ENCODE measurements at places on chromosomes 11 and 22.

- DNase-seq, result no peak
Observed at GRCh38 chr11:10864688-10865087, 6.8 kb upstream of the ZBED5 start.

GRCh38 chr11:1835671-1836010 lies 851 bp downstream of the SYT8 start:
- DNase-seq, result no peak

- DNase-seq, result peak; percentile 54
Observed at GRCh38 chr22:44261861-44262595, 50.7 kb downstream of the SHISAL1 start.

DNA sequence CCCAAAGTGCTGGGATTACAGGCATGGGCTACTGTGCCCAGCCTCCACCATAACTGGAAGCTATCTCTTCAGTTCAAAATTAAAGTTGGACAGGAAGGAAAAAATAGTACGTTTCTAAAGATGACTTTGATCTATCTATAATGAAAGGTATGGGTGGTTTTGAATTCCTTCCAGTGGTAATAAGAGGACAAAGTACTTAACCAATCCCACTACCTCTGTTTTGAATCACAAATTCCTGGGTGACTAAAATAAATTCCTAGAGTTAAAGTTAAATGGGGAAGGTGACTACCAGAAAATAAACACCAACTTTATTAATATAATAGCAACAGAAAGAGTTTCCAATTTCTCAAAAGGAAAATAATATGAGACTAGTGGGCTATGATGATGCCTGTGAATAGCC lies 9.1 kb downstream of the PHF5A start:
- no peak for DNase-seq

- no peak for DNase-seq
Observed at GRCh38 chr22:43227239-43227630, 40.3 kb upstream of the TTLL12 start.

DNA sequence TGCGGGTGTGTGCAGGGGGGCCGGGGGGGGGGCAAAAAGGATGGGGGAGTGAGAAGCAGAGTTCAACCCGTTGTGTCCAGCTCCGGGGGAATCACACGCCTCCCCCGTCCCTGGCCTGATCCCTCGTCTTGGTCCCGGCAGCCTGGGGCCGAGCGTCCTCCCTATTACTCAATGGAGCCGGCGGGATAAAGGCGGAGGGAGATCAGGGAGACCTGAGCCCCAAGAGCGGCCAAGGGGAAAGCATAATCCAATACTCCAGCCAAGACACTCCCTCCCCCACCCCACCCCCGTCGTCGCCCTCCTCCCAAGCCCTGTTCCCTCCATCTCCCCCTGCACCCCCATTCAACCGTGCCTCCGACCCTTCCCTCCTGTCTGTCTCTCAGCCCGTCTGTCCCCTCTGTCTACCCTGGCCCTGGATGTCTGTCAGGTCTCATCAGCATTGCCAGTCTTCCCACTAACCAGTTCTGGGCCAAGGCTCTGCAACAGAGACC lies 2.6 kb downstream of the PHOX2A start:
- DNase-seq, result no peak

DNA sequence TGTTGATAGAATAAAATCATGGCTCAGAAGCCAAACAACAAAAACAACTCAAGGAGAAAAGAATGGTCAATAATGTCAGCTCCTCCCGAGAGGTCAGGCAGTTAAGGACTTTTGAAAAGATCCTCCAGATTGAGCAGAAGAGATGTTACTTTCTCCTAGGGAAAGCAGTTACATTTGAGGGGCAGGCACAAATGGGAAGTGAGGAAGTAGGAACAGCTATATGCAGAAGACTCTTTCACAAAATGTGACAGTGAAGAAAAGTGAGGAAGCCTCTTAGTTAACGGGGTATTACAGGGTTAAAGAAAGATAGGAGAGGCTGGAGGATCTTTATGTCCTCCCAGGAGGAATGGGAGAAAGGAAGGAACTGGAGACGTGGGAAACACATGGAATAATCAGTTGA lies 3.4 kb downstream of the DCHS1 start:
- DNase-seq, result no peak

DNA sequence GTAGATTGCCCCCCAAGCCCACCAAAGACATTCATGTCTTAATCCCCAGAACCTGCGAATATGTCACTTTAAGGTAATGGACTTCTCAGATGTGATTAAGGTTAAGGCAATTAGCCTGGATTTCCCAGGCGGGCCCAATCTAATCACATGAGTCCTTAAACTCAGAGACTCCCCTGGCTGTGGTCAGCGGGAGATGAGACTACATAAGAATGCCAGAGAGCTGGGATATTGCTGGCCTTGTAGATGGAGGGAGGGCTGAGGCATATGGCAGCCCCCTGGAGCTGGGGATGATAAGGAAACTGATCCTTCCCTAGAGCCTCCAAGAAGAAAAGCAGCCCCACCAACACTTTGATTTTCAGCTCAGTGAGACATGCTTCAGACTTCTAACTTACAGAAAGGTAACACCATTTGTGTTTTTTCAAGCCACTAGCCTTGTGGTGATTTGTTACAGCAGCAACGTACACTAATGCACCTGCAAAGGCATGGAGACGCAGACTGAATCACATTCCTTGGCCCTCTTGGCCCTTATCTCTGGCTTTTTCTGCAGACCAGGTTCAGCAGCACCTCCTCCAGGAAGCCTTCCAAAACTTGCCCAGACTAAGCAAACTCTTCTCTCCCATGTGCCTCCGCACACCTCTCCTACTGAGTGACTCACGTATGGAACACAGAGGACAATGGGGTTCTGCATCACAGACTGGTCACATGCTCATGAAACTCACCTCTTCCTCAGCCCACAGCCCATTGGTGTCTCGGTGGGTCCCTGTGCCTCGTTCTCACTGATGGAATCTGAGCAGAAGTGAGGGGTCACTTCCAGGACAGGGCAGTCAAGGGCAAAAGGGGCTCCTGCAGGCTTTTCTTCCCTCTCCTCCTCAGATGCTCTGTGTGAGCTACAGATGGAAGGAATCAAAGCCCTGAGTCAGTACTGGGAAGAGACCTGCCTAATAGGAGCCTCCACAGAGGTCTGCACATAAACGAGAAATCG lies 86.3 kb upstream of the HMGXB4 start:
- DNase-seq, result no peak

Data from suprapubic skin (tissue), 4 donors.